Activated CD4-positive, alpha-beta T cell treated with anti-CD3 and anti-CD28 coated beads, Interleukin-10, Interleukin-2, amounts not matched to agents 100 ng/mL and 50 ng/mL, durations not matched to agents 16 hours and 8 hours (primary cell): ENCODE measurements at places on chromosomes 5 and 9.
A peak's percentile ranks its signal among the peaks of the same experiment; 100 is the strongest.

DNA sequence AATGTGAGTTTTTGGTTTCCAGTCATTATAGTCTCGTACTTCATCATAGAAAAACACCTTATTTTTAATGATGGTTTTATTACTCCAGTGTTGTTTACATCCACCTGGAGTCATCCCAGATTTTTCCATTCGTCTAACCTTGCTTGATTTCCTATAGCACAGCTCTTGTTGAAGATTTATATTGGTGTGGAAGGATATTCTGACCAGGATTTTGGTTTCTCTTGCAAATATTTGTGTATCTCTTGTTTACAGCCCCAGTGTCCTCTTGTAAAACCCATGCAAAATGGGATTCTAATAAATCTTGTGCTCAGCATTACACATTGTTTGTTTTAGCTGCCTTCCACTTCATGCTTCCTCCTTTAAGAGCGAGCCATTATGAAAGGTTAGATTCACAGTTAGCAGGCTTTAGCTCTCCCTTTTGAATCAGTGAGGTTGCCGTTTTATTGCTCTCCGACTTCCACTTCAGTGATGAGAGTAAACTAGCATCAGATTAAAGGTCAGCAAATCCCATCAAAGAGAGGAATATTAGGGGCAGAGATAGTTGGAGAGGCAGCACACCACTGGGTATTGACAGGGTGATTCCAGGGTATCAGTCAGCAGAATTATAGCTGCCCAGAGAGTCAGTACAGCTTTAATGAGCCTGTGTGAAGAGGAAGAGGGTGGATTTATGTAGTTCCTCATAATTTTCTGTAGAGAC lies 157.1 kb downstream of the PBX3 start:
- no peak for DNase-seq

- peak; percentile 81 for DNase-seq
These were observed 133.2 kb downstream of the MTX3 start for GRCh38 chr5:79857714-79858409.

DNA sequence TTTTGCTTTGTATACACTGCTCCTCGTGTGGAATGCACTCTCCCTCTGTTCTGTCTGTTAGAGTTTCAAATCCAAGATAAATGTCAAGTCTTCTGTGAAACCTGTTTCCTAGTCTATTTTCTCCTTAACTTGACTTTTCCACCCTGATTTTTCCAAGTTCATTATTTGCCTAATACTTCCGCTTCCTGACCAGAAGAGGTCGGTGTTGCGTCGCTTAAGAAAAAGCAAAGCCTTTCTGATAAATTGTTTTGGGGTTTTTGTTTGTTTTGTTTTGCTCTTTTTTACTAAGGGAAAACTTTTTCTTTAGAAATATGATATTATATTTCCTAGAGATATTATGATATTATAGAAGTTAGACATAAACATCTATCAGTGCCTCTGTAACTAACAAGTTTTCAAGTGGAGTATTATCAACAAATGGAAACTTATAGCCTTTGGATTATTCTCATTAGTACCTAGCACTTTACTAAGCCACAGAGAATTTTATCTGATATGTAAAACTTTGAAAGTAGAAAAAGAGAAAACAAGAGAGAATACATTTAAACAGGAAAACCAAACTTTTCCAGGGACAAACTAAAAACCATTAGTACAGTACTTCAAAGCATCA lies 55.8 kb downstream of the PHAX start:
- DNase-seq: peak; percentile 23

DNA sequence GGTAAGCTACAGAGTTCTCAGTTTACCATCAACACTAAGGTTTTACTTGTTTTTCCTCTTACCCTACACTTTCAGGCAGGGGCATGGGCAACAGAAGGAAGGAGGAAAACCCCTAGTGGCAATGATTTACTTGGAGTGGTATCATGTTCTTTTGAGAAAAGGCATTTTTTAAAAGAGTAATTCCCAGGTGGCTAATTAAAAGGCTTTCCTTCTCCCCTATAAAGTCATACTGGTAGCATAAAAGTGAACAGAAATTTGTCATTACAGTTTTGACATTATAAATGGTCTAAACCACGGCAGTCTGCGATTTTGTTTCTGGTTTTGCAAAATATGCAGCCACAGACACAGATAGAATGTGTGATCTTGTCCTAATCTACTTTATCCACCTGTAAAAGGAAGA lies 30.9 kb upstream of the OR2K2 start:
- no peak for DNase-seq

- peak; percentile 71 for DNase-seq
These were observed 5.3 kb downstream of the SLC36A3 start for GRCh38 chr5:151298063-151298855.

GRCh38 chr9:2780846-2781245 lies 63.0 kb downstream of the PUM3 start:
- DNase-seq: no peak

GRCh38 chr9:883011-883410 lies 41.5 kb downstream of the DMRT1 start:
- no peak for DNase-seq

- peak; percentile 32 for DNase-seq
These were observed 7.7 kb upstream of the DMRT2 start for GRCh38 chr9:1042466-1042865.

DNA sequence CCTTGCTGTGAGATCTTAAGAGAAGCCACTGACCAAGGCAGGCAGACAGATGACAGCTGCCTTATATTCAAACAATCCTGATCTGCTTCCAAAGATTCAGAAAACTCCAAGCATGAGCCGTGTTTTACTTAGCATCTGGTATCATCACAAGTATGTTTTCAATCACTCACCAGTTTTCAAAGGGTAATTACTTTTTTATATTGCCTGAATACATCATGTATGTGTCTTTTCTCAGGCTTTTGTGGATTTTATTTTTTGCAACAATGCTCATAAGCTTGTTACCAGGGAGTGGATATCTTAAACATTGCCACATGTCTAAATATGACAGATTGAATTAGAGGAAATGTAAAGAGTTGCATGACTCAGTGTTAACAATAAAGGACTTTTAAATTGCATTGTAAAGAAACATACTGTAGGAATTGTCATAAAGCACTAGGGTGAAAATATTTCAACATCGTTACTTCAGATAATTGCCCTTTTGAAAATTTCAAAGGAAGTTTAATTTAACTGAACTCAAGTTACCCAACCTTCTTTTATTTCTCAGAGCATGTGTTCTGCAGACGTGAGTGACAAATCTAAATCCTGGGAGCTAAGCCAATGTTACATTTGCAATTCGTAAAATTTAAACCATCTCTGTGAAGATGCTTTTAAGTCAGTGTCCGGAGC lies 326.1 kb downstream of the PLK2 start:
- DNase-seq: no peak

GRCh38 chr5:103849934-103850333 lies 287.3 kb upstream of the NUDT12 start:
- DNase-seq: peak; percentile 6

DNA sequence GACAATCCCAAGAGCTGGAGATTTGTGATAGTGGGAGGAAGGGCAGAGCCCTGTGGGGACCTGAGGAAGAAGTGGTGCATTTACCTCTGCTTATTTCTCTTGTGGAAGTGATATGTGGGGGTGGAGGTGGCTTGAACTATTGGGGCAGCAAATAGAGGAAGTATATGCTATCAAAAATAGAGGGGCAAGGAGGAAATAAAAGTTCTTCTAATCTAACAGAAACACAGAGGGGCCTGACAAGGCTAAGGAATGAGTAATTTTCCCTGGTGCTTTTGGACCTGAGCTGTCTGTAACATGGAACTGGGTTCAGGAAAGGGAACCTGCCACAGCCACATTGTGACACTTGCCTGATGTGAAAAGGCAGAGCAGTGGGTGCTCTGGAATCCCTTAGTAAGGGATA lies 378.6 kb upstream of the KLF4 start:
- no peak for DNase-seq

- DNase-seq: no peak
These were observed 497.1 kb downstream of the NFIB start for GRCh38 chr9:13816837-13817236.

GRCh38 chr5:137496919-137497318 lies 2.2 kb downstream of the SPOCK1 start:
- DNase-seq: no peak

DNA sequence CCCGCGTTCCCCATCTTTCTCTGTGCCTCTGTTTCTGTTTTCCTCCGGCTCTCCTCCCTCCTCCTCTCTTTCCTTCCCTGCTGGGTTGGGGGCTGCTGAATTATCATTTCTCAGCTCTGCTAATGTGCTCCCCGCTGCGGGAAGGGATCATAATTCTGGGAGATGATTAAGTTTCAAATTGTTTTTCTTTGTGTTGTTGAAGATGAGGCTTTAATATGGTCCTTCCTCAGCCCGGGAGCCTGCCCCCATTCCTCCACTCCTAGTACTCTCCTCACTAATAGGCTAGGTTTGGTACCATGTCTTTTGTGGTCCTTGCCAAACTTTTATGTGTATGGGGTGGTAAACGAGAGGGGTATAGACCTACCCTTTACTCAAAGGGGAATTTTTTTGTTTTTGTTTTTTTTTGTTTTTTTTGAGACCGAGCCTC lies 5.7 kb upstream of the PCDH1 start:
- DNase-seq: no peak

GRCh38 chr9:94586814-94587213 lies 6.8 kb downstream of the FBP2 start:
- DNase-seq: no peak

- DNase-seq: peak; percentile 49
These were observed at the start of gene PCDHGC3 for GRCh38 chr5:141475625-141476131. Gene PCDHGC3, plus strand, starts transcription at chr5:141475966. Its CDS starts 151 bp downstream, at chr5:141476117.

- no peak for DNase-seq
These were observed 2.1 kb downstream of the ANKRD33B start for GRCh38 chr5:10565785-10566542.

- DNase-seq: no peak
These were observed 20.5 kb upstream of the PITX1 start for GRCh38 chr5:135054546-135054945.

DNA sequence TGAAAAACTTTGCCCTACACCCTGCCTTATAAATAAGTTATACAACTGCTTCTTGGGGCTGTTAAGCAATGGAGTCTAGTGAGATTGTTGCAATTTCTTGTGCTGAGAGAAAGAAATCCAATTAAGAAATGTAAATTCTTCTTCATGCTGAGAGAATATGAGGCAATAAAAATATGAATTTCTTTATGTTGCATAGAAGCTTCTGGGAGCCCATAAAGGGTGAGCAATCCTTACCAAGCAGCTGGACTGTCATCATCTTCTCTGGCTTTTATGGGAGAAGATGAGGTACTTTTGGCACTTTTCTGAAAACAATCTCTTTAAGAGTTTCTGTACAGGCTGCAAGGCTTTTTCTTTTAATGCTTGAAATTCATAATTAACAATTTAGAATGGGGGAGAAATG lies 204.3 kb downstream of the DMRTA1 start:
- no peak for DNase-seq

DNA sequence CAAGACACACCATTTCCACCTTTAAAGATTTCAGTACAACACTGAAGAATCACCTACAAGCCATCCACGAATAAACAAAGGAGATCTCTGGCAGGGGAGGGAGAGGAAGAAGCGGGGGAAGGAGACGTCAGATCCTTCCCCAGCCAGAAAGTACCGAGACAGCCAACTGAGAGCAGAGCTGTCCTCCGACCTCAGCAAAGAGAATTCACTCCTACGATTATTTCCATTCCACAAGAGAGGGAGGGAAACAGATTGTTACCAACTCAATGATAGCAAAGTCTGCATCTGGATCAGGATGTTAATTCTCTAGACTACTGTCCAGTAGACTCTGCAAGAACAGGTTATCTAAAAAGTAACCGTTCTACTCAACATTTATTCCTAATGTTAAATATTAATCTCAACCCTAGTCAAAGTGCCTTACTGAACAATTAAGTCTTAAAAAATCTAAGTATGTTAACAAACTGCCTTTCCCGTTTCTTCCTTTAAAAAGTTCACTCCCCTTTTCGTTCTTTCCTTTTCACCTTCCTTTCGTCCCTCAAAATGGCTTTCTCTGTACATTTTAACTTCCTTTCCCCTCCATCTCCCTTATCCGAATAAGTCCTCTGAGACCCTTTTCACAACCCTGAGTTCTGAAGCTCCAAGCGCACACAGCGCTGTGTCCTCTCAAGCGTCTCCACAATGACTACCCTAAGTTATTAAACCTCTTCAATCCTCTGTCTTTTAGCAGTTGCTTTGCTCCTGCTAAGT lies 1.4 kb downstream of the CHD1 start:
- DNase-seq: peak; percentile 73

GRCh38 chr5:58855851-58856739 lies 273.2 kb downstream of the RAB3C start:
- DNase-seq: peak; percentile 4

- no peak for DNase-seq
These were observed 69.8 kb downstream of the FAM78A start for GRCh38 chr9:131206495-131206894.

GRCh38 chr5:181217803-181218062 lies 5.3 kb upstream of the TRIM41 start:
- no peak for DNase-seq

GRCh38 chr5:2254880-2255750 lies 372.4 kb upstream of the IRX4 start:
- DNase-seq: no peak

DNA sequence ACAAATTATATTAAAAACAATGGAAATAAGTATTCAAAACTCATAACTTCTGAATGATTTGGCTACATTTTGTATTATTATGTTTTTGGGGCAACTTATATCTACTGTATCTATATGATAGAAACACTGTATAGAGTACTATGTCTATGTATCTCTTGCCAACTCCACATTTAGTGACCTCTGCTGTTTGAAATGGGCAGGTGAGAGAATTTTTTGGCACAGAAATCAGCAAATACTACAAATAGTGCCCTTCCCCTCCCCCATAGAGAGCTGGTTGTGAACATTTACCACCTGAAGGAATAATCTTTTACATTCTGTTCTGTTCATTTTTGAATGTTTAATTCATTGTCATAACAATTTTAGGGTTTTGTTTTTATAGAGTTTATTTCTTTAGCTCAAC lies 545.3 kb downstream of the PDE4D start:
- DNase-seq: no peak

DNA sequence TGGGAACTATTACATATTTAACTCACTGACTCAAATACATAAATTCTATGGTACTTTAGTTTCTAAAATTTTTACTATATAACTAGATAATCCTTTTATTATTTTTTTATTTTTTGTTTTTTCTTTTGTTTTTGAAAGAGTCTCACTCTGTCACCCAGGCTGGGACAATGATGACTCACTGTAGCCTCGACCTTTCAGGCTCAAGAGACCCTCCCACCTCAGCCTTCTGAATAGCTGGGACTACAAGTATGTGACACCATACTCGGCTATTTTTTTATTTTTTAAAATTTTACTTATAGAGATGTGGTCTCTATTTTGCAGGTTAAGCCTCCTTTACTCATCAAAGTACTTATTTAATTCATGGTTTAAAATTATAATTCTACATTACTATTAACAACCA lies 92.2 kb upstream of the SLCO4C1 start:
- DNase-seq: no peak

GRCh38 chr5:42422656-42423280 lies 471 bp upstream of the GHR start:
- DNase-seq: no peak

GRCh38 chr9:130219661-130220096 lies 45.9 kb upstream of the HMCN2 start:
- DNase-seq: no peak

- no peak for DNase-seq
These were observed 27.4 kb downstream of the PDE6A start for GRCh38 chr5:149917073-149917676.

GRCh38 chr9:13278368-13279246 lies 885 bp downstream of the MPDZ start:
- DNase-seq: no peak

GRCh38 chr5:148791334-148791667 lies 35.1 kb upstream of the ADRB2 start:
- peak; percentile 89 for DNase-seq

GRCh38 chr9:106982636-106983035 lies 119.7 kb downstream of the ZNF462 start:
- no peak for DNase-seq

- DNase-seq: no peak
These were observed 152.1 kb downstream of the GNA14 start for GRCh38 chr9:77495834-77496671.
